ENCODE measurements at places on chromosomes 12 and 14. TPM values are rescaled to one million over a fixed set of nuclear protein-coding genes. Genes with fewer than 3 reads are reported as not detected.

- H3K36me3 ChIP-seq, result no peaks in the 10 kb centered on the region
- no peak overlapping the region for H3K27ac ChIP-seq
- DNase-seq, result no peak
- H3K27me3 ChIP-seq, result peaks cover 23% of the 10 kb centered on the region
Measured at GRCh38 chr14:104196461-104197140, 58.2 kb downstream of the KIF26A start.

Gene IAPP
- polyA plus RNA-seq, result not detected

Gene CLEC2B
- 20.9 TPM for polyA plus RNA-seq

DNA sequence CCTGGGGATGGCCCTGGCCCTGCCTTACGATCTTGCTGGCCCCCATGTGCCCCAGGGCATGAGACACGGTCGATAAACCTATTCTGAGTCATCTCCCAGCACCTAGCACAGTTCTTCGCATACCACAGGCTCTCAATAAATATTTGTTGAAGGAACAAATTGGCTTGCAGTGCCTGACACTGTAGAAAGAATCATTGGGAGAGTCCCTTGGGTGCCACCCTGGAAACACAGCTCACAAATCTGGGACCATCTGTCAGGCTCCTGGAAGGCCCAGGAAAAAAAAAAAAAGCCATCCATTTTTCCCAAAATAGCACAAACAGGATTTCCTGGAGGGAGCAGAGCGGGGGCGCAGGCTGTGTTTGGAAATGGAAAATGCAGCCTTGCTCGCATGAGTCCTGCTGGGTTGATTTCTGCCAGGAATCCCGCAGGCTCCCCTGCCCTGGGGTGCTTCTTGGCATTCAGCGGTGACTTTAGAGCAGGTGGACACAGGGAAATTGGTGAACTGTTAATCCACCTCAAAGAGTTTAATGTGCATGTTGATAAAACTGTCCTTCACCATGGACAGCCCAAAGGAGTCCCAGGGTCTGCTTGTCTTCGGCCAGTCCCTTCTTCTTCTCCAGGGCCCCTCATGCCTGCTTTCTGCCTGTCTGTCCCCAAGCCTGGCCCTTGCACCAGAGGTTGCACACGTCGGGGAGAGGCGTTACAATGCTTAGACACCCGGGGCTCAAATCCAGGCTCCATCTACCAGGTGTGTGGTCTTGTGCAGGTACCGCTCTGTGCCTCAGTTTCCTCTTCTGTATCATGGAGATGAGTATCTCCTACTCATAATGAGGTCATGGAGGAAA is 106.1 kb upstream of the RFLNA start:
- no peak overlapping the region for H3K4me3 ChIP-seq
- no peak overlapping the region for H3K27ac ChIP-seq
- H3K36me3 ChIP-seq, result no peaks in the 10 kb centered on the region
- DNase-seq, result no peak

GRCh38 chr12:68131867-68132414 is 27.6 kb downstream of the IFNG start:
- H3K27ac ChIP-seq, result no peak overlapping the region
- no peak overlapping the region for H3K4me3 ChIP-seq
- no peaks in the 10 kb centered on the region for H3K27me3 ChIP-seq

GRCh38 chr12:131561051-131561450 is 149.8 kb upstream of the SFSWAP start:
- H3K36me3 ChIP-seq, result no peaks in the 10 kb centered on the region
- H3K27ac ChIP-seq, result no peak overlapping the region
- peaks cover 3% of the 10 kb centered on the region for H3K4me1 ChIP-seq
- H3K4me3 ChIP-seq, result no peak overlapping the region
- no peak for DNase-seq

GRCh38 chr12:83168751-83169150 is 482.0 kb downstream of the TMTC2 start:
- no peaks in the 10 kb centered on the region for H3K27me3 ChIP-seq
- H3K36me3 ChIP-seq, result no peaks in the 10 kb centered on the region
- no peak overlapping the region for H3K27ac ChIP-seq
- DNase-seq, result no peak
- no peak overlapping the region for H3K4me3 ChIP-seq

Gene SLCO1B1
- not detected for polyA plus RNA-seq

DNA sequence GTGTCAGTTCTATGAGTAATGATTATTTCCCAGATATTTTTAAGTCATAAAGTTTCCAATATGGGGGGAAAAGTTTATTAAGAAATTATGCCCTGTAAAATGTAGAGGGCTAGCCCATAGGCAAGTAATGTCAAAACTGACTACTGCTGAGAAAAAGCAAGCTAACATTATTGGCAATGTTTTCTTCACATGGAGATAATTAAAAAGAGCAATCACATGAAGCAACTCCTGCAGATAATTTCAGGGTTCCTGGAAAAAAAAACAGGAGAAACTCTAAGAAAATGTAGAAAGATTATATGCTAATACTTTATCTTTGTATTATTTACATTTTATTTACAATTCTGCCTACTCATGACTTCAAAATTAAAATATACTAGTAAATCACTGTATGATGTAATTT is 39.8 kb downstream of the PPP1R12A start:
- DNase-seq, result no peak
- peaks cover 19% of the 10 kb centered on the region for H3K4me1 ChIP-seq
- no peak overlapping the region for H3K27ac ChIP-seq
- no peak overlapping the region for H3K4me3 ChIP-seq
- no peaks in the 10 kb centered on the region for H3K36me3 ChIP-seq

GRCh38 chr12:41940571-41940970 is 204.1 kb downstream of the GXYLT1 start:
- no peak overlapping the region for H3K4me3 ChIP-seq
- H3K27ac ChIP-seq, result no peak overlapping the region

DNA sequence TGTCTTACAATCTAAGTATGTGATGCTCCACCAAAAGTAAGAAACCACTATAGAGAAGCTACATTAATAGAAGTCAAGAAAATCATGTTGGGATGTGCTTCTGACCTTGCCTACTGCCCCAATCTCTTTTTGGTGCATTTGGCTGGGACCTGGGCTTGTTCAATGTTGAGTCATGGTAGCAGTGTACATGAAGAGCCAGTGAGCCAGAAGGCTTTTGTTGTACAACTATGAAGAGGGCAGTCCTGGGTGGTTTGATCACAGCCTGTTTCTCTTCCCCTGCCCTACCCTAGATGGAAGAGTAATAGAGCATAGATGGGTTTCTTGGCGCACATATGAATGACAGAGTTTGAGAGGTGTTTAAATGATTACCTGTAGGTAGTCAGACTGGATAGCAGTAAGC is 56.4 kb downstream of the UBR7 start:
- no peak overlapping the region for H3K4me3 ChIP-seq
- H3K36me3 ChIP-seq, result peaks cover 7% of the 10 kb centered on the region
- DNase-seq, result no peak
- H3K4me1 ChIP-seq, result peaks cover 18% of the 10 kb centered on the region
- no peak overlapping the region for H3K27ac ChIP-seq

Gene EPYC
- not detected for polyA plus RNA-seq

- DNase-seq, result no peak
- no peak overlapping the region for H3K4me3 ChIP-seq
- no peaks in the 10 kb centered on the region for H3K27me3 ChIP-seq
- H3K36me3 ChIP-seq, result no peaks in the 10 kb centered on the region
- no peak overlapping the region for H3K27ac ChIP-seq
Measured at GRCh38 chr14:81172353-81172752, 48.4 kb downstream of the GTF2A1 start.

- no peak for DNase-seq
- no peak overlapping the region for H3K4me3 ChIP-seq
- no peaks in the 10 kb centered on the region for H3K36me3 ChIP-seq
- H3K27me3 ChIP-seq, result no peaks in the 10 kb centered on the region
- no peaks in the 10 kb centered on the region for H3K4me1 ChIP-seq
Measured at GRCh38 chr12:126248871-126249403, 1183.7 kb downstream of the AACS start.

DNA sequence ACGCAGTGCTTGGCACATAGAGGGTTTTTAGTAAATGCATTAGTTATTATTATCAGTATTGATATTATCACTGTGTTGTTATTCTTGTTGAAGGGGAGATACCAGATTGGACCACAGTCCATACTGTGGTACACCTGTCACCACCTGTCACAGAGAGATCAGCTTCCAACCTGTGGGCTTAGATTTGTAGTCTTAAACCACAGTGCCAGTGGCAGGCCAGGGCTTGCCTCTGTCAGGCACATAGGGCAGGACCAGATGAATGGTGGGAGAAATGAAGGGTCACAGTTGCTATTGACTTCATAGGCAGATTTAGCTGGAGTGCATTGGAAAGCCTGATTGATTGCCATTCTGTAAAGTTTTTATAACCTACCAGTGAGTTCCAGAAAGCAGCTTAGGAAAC is 35.1 kb downstream of the ARL1 start:
- no peaks in the 10 kb centered on the region for H3K27me3 ChIP-seq
- no peak overlapping the region for H3K27ac ChIP-seq
- H3K4me1 ChIP-seq, result no peaks in the 10 kb centered on the region
- no peak overlapping the region for H3K4me3 ChIP-seq
- no peak for DNase-seq

DNA sequence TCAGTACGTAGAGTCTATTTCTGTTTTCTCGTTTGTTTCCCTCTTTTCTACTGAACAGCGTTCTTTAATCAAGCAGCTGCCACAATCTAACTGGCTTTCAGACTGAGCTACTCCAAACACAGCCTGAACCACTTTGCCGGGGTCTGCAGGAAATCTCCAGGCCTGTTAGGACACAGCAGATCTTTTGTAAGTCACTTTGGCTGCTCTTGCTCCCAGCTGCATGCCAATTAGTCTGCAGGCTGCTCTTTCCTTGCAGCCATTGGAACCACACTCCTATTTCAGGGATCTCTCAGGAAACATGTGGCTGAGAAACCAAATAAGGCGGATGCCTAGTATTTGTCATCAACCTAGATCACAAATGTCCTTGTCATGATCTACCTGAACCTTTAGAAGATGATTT is 73.6 kb downstream of the TMTC1 start:
- H3K27me3 ChIP-seq, result no peaks in the 10 kb centered on the region
- no peak for DNase-seq
- H3K36me3 ChIP-seq, result no peaks in the 10 kb centered on the region
- peaks cover 18% of the 10 kb centered on the region for H3K4me1 ChIP-seq
- H3K27ac ChIP-seq, result no peak overlapping the region

- DNase-seq, result no peak
- H3K4me3 ChIP-seq, result no peak overlapping the region
- H3K27ac ChIP-seq, result no peak overlapping the region
- H3K27me3 ChIP-seq, result peaks cover 6% of the 10 kb centered on the region
- H3K36me3 ChIP-seq, result peaks cover 14% of the 10 kb centered on the region
- no peaks in the 10 kb centered on the region for H3K4me1 ChIP-seq
Measured at GRCh38 chr12:123938679-123939480, 33.8 kb downstream of the CCDC92 start.

GRCh38 chr12:52358575-52359350 is 8.5 kb downstream of the KRT85 start:
- H3K27ac ChIP-seq, result no peak overlapping the region
- no peak overlapping the region for H3K4me3 ChIP-seq
- H3K4me1 ChIP-seq, result no peaks in the 10 kb centered on the region
- H3K36me3 ChIP-seq, result no peaks in the 10 kb centered on the region
- no peak for DNase-seq

DNA sequence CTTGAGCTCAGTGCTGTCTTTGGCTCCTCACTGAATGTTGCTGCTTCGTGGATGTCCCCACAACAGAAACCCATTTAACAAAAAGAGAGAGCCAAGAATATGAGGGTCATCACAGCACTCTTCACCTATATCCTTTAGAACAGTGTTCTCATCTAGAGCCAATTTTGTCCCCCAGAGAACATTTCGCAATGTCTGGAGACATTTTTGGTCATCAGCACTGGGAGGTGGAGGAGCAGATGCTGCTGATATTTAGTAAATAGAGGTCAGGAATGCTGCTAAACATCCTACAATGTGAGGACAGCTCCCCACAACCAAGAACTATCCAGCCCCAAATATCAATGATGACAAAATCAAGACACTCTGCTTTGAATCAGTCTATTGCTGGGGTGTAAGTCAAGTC is 92.5 kb downstream of the BBS10 start:
- no peaks in the 10 kb centered on the region for H3K27me3 ChIP-seq
- no peak for DNase-seq
- no peak overlapping the region for H3K27ac ChIP-seq

GRCh38 chr14:73231981-73232851 is 5.1 kb upstream of the PAPLN start:
- H3K4me1 ChIP-seq, result peaks cover 15% of the 10 kb centered on the region
- peaks cover 53% of the 10 kb centered on the region for H3K27me3 ChIP-seq
- DNase-seq, result no peak
- H3K36me3 ChIP-seq, result no peaks in the 10 kb centered on the region
- H3K27ac ChIP-seq, result no peak overlapping the region

DNA sequence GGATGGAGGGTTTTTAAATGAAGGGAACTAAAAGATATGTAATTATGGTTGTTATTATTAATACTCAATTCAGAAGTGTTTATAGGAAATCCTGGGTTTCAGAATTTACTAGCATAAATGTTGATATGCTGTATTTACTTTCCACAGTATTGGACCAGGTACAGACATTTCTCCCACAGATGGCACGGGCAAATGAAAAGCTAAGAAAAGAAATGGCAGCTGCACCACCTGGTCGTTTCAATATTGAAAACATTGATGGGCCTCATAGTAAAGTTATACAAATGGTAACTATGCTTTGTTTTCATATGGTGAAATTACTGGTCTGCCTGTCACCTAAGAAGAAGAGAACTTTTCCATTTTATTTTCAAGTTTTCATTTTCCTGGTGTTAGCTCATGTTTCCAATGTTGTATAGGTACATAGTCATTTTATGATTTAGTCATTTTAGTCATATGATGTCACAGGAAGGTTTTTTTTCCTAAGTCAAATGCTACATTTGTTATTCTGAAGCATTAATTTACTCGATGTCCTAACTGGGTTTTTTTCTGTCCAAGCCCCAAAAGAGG is 5.5 kb downstream of the NOPCHAP1 start:
- no peak overlapping the region for H3K4me3 ChIP-seq
- peaks cover 13% of the 10 kb centered on the region for H3K36me3 ChIP-seq
- no peak overlapping the region for H3K27ac ChIP-seq
- DNase-seq, result no peak
- H3K27me3 ChIP-seq, result no peaks in the 10 kb centered on the region
- H3K4me1 ChIP-seq, result peaks cover 13% of the 10 kb centered on the region

GRCh38 chr14:74562515-74563232 is 49.4 kb downstream of the LTBP2 start:
- H3K4me1 ChIP-seq, result peaks cover 43% of the 10 kb centered on the region
- no peak overlapping the region for H3K4me3 ChIP-seq
- no peak for DNase-seq
- peaks cover 14% of the 10 kb centered on the region for H3K36me3 ChIP-seq
- H3K27me3 ChIP-seq, result no peaks in the 10 kb centered on the region

GRCh38 chr12:98399532-98399931 is 115.9 kb upstream of the TMPO start:
- no peaks in the 10 kb centered on the region for H3K36me3 ChIP-seq
- H3K4me3 ChIP-seq, result no peak overlapping the region
- H3K27me3 ChIP-seq, result no peaks in the 10 kb centered on the region
- H3K4me1 ChIP-seq, result peaks cover 7% of the 10 kb centered on the region
- no peak overlapping the region for H3K27ac ChIP-seq
